ENCODE measurements at places on chromosomes 2 and 18. TPM values are rescaled to one million over a fixed set of nuclear protein-coding genes. Genes with fewer than 3 reads are reported as not detected.
A peak's percentile ranks its signal among the peaks of the same experiment; 100 is the strongest.

DNA sequence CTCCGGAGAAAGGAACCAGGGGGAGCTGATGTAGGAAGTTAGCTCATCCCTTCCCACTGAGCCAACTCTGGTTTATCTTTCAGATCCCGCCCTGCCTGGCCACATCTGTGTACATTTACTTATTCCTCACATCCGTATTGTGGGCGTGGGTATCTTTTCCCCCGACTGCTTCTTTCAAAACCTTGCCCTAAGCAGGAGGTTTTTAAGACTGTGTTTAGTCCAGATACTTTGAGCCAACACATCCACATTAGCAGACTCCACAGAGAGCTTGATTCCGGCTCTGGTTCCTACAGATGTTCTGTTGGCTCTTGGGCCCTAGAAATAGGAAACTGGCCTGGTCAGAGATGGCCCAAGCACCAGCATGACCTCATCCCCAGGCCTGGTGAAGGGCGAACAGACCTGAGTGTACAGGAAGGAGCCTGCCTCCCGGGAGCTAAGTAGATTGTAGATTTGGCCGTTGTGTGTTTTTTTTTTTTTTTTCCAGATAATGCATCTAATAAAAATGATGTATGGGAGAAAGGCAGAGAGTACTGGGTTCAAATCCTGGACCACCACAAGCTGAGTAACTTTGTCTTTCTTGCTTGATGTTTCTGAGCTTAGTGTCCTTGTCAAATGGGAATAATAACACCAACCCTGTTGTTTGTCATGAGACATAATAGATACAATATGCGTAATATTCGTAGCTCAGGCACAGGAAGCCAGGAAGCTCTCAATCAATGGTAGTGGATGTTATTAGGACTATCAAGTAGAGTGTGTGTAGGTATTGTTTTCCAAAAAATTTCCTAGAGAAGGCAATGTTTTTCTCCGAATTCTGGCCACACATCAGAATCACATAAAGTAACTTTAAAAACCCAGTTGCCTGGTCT, 92.3 kb downstream of the PRKCE start:
- DNase-seq: peak; percentile 33

- DNase-seq: no peak
Observed at GRCh38 chr2:226699321-226699720, 100.3 kb downstream of the IRS1 start.

The PDE1A gene
- 11.9 TPM for polyA plus RNA-seq

DNA sequence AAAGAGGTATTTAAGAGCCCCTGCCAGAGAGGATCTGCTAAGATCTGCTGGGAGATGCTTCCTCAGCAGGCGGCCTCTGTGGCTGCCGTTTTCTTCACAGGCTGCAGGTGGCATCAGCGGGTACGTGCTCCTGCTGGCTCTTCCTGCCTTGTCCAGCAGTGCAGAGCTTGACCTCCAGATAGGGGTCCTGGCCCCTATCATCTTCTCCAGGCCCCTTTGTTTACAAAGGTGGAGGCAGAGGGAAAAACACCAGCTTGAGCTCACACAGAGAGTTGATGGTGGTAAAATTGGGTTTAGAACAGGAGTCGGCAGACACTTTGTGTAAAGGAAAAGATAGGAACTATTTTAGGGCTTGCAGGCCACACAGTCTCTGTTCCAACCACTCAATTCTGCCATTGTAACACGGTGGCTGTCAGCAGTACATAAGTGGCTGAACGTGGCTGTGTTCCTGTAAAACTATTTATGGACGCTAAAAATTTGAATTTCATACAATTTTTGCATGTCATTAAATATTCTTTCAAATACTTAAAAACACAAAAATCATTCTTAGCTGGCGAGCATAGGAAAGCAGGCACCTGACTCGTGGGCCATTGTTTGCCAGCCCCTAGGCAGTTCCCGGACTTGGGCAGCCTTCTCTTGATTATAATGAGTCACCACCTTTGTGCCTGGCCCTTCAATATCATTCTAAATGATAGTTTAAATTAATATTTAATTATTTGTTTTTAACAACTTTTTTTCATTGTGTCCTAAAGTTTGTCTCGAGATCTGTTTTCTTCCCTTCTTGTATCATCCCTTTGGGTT, 98.2 kb upstream of the B3GNT7 start:
- DNase-seq: no peak

The ASB3 gene
- polyA plus RNA-seq: 32.3 TPM

- DNase-seq: no peak
Observed at GRCh38 chr2:236365258-236366048, 101.2 kb upstream of the ASB18 start.

DNA sequence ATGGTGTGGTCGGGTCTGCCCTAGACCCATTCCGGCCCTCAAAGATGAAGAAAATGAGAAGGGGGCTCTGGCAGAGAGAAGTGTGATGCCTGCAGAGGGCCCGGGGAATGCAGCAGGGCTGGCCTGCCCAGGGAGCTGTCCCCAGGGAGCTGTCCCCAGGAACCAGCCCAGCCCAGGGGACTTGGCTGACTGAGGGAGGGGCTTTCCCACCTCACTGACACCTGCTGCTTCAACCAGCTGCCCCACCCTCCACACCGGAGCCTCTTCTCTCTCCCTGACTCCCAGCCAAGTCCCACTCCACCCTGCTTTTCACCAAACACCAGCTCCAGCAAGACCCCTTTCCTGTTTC, 111.2 kb downstream of the STPG4 start:
- no peak for DNase-seq

The DSC2 gene
- polyA plus RNA-seq: 8.9 TPM

- DNase-seq: no peak
Observed at GRCh38 chr18:48467231-48467630, 58.0 kb upstream of the ZBTB7C start.

The TM4SF20 gene
- polyA plus RNA-seq: 0.14 TPM

DNA sequence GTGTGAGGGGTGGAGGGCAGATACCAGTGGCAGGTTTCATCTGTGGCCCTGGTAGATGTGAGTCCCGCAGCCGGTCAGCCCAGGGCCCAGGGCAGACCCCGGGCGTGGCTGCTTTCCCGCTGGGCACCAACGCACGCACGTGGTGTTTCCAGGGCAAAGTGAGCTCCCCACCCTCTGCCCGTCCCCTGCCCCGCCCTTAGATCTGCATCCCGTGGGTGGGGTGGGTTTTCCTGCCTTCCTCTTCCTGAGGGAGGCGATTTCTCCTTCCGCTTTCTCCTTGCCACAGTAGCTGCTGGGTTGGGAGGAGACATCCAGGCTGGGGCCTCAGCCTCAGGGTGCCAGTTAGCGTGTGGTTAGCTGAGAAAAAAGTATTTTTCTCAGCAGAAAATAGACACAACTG, 49.6 kb downstream of the ODC1 start:
- peak; percentile 88 for DNase-seq

The SERPINB10 gene
- polyA plus RNA-seq: 0.28 TPM

DNA sequence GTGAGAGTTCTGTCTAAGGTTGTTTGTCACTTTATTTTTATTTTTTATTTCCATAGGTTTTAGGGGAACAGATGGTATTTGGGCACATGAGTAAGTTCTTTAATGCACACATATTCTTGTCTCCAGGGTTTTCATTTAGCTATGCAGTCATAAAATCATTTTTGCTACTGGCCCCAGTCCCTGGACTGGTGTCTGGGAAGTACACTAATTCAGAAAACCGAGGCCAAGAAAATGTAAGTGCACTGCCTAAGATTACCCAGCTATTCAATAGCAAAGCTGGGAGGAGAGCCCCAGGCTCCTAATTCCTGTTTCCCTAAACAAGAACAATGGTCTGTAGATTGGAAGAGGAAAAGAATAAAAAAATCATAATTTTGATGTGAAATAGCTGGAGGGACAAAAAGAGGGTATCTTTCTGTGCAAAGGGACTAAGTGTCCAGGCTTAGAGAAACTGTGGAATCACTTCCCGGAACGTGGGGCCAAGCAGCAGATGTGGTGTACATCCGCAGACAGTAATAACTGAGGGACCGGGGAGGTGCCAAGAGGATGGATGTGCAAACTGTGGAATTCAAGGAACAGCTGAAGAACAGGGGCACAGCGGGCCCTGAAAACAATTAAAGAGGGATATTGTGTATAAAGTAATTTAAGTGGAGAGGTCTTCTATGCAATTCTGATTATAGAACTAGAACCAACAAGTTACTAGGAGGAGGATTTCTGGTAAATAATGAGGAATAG, 236.3 kb downstream of the ACKR3 start:
- DNase-seq: no peak

- DNase-seq: no peak
Observed at GRCh38 chr2:219542931-219543595, 546 bp downstream of the CHPF start.

DNA sequence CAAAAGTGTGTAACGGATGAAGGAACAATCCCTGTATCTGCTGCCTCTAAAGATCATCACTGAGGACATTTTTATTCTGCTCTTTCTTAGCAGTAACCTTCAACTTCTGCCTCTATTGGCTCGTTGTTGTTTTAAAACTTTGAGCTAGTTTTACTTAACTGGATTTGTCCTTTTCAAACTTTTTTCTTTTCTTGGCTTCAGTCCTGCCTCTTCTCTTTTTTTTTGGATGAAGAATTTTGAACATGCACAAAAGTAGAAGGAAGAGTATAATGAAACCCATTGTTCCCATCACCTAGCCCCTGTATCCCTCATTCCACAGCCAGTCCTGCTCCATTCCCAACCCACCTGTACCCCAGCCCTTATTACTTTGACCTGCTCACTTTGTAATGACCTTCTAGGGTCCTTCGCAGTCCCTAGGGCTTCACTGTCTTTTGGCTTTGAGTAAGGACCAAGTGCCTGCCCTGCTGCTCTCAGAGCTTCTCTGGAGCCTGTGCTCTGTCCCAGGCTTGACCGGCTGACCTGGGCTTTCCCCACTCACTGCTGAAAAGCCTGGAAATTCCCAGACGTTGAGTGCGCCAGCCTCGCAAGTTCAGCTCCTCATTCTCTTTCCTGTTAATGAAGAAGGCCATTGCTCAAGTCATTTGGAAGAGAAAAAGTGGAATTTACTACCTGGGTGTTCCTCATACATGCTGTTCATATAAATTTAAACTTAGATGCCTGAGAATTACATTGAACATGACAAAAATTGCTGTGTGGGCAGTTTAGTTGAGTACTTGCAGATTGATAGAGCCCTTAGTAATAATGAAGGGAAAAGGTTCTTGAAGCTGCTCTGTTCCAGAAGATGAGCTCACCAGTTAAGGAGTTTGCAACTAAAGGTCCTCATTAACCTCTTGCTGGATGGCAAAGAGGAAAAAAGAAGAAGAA, 149.3 kb upstream of the ALPP start:
- no peak for DNase-seq

The PID1 gene
- 19.7 TPM for polyA plus RNA-seq

DNA sequence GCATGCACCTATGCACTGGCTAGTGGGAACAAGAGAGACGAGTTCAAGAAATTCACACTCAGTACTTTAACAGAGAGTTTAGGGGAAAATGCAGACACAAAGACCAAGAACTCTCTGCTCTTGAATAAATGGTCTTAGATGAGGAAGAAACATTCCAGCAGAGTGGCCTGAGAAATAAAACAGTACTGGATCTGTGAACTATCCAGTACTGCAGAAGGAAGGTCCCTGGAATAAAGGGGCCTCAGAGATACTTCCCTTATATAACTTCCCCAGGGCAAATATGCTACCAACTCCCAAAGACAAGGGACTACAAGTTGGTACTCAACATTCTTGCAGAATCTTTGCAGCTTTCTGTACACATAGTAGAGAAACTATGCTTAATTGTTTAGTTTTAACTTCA, 70.9 kb upstream of the ARL5A start:
- no peak for DNase-seq

DNA sequence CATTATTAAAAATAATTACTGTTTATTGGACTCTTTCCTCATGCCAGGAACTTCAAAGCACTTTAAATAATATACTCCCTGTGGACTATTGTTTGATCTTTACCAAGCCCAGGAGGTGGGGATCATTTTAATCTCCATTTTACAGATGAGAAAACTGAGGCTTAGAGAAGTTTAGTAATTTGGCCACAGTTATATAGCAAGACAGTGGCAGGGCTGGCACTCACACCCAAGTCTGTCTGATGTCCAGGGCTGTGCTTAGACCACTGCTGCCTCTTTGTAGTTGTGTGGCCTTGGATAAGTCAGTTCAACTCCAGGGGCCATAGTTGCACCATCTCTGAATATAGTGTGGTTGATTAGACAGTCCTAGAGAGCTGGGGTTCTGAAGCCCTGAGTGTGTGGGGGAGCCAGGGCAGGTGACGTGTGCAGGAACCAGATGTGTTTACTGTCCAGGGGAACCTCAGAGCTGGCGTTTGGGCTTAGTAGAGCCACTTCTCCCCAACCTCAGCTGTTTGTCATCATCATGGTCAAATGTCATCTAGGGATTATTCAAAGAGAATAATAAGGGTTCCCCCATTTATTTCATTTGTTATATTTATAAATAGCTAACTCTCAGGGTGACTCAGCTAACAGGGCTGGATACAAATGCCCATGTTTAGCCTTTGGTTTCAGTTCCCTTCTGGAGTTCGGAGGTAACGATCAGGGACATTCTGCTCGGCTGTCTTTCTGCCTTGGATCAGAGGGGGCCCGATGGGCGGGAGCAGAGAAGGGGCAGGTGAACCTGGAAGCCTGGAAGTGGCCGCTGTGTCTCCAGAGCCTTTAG, 68.0 kb downstream of the BOLA3 start:
- no peak for DNase-seq

DNA sequence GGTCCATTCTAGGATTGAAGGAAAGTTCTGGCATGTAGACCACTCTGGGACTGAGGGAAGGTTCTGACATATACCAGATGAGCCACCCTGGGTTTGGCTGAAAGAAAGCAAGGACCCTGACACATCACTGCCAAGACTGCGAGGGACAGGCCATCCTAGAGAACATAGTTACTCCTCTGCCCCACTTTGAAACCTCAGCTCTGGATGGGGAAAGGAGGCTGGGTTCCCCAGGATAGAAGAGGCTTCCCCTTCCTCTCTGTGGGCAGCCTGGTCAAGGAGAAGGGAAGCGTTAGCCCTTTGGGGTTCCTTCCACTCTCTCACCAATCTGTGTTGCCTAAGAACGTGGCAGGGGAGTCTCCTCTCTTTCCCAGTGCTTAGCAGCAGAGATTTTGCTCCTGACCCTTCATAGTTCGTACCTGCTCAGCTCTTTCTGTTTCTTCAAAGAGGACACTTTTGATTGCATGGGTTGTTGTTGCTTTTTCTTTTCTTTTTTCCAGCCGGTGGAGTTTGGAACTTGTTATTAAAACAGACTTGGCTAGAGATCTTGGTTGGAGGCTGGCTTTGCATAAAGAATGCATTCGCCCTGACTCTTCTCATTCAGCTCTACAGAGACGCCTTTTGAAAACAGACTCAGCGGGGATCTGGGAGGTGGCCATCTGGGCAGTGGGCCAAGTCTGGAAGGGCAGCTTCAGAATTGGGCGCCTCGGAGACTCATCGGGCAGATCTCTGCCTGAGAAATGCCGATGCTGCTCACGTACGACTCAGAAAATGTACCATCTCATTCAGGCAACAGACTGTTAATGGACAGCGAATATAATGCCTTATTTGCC, 166.1 kb downstream of the CLIP4 start:
- DNase-seq: no peak

- no peak for DNase-seq
Observed at GRCh38 chr2:118844261-118845004, 3.0 kb downstream of the EN1 start.

DNA sequence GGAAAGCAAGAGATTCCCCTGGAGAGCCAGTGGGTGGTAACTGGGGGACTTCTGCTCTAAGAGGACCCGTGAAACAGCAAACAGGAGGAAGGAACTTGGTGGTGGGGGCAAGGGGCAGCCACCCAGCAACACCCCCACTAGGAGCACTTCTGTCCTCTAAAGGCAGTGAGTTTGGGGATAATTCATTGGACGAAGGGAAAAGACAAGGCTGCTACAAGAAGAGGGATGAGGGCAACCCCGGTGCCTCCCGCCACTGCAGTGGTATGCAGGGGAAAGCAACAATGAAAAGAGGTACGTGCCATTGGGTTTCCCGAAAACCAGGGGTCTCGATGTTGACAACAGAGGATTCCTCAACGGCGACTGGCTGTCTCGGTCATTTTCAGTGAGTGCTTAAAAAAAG, 9.1 kb downstream of the RPL31 start:
- DNase-seq: no peak

All from left lung (tissue), 14 donors.